ENCODE measurements at places on chromosomes 5 and 9.

DNA sequence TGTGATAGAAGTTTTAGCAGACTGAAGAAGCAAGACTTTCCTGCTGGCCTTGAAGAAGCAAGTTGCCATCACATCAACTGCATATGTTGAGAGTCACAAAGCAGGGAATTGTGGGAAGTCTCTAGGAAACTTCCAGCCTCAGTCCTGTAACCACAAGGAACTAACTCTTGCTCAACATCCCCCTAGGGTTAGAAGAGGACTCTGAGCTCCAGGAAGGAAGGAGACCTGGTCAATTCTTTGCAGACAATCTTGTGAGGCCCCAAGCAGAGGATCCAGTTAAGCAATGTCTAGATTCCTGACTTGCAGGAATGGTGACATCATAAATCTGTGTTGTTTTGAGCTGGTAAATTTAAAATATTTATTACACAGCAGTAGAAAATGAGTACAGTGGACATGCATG lies 18.6 kb upstream of the ZNF366 start:
- DNase-seq = peak; percentile 82

DNA sequence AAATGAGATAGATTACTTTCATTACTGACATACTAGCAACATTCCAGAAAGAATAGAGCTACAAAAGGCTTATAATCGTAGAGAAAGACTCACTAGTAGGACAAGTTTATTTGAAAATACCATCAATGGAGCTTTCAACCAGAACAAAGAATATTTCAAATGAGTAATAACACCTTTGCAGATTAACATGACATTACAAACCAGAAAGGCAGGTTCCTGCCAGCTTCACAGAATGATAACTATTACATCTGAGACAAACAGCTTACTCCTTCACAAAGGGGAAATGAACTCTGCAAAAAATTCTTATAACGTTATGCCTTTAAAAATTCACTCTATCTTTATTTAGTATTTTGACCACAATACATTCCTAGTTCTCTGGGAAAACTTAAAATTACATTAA lies 103.1 kb downstream of the EPB41L4A start:
- no peak for DNase-seq

DNA sequence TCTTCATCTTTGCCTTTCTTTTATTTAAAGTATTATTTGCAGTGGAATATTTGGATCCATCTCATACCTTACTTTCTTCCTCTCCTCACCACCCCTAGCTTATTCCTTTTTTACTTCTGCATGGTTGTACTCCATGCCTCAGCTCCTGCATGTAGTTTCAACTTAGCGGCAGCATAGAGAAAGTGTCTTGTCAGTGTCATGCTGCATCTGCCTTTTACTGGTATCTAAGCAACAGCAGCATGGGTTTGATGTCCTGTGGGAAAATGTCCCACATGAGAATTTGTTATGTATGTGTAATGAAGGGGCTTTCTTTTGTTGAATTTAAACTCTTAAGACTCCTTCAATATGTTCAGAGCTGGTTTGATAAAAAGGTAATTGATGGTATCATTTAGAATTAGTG lies 20.6 kb downstream of the TCERG1 start:
- no peak for DNase-seq

GRCh38 chr5:172830876-172831662 lies 3.0 kb upstream of the ERGIC1 start:
- no peak for DNase-seq

GRCh38 chr5:25963251-25964008 lies 1075.0 kb downstream of the CDH9 start:
- DNase-seq = no peak

- peak; percentile 33 for DNase-seq
These were observed 1.9 kb downstream of the CERT1 start for GRCh38 chr5:75509546-75509945.

DNA sequence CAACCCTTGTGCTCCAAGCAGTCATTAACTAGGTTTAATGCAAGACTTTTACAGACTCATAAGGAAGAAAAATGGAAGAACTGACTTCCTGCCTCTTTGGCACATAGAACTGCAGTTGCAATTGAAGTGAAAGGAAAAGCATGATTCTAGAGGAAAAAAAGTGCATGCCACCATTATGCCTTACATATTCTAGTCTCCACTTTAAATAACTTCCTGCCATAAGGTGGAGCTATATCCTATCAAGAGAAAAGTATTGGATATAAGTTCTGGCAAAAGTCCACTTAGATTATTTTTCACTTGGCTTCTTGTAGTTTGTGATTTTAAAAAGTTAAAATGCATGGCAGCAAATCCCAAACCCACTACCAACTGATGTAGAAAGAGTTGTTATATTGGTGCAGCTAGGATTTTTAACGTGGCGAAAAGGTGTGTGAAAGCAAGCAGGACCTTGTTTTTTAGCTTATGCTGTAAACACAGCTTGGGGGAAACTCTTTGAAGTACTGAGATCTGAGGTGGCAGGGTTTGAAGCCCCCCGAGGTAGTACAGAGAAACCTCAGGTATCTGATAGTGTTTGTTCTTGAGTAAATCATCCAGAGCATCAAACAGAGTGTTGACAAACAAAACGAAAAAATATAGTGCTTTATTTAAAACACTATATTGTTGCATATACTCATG lies 117.9 kb downstream of the ANXA1 start:
- DNase-seq = peak; percentile 4

DNA sequence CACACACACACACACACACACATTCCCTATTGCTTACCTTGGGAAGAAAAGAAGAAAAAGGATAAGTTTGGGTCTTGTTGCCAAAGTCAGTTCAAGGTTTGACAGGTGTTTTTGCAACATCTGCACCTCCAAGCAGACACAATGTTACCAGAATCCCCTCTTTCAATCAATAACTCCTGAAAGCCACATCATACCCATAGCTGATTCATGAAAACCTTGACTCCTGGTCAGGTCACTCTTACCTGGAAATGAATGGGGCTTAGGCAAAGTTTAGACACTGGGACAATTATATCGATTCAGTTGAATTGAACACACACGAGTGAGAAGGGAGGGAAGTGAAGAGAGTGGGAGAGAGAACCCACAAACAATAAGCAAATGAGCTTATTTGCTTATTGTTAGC lies 27.0 kb downstream of the IL9 start:
- no peak for DNase-seq

DNA sequence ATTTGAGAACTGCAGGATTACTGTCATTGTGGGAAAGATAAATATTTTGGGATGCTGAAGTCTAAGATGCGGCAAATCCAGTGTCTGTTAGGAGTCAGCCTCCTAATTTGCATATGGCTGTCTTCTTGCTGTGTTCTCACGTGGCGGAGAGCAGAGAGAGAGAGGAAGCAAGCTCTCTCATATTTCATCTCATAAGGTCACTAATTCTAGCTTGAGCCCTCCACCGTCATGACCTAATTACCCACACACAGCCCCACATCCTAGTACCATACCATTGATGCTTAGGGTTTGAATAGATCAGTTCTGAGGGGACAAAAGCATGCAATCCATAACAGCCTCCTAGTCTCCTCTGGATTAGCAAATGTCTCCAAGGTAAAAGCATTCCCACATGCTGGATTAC lies 124.5 kb downstream of the CDH12 start:
- DNase-seq = no peak

DNA sequence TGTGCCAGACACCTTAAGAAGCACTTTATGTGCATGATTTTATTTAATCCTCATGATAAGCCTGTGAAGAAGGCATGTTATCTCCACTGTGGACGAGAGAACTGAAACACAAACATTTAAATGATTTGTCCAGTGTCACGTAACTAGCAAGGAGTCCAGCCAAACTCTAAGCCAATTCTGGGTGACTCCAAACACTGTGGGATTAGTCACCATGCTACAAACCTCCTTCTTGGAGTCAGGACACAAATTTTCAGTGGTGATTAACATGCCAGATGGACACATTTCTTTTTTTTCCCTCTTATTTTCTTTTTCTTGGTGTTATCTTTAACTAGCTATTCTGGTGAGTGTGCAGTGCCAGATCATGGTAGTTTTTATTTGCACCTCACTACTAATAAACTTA lies 316.8 kb downstream of the NDUFS4 start:
- DNase-seq = no peak

DNA sequence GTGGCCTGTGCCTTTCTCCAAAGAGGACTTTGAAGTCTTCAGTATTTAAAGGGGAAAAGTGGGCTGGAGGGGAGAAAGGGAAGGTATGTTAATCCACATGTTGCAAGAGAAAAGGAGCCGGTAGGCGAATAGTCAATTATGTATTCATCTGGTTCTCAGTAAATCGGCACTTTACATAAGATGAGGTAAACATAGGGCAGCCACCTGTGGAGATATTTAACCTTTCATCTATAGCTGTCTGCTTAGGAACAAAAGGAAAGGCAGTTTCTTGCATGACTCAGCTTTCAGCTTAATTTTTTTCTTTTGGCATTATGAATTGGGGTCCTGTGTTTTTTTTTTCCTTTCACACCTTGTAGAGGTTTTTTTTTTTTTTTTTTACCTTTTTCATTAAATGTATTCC lies 42.2 kb downstream of the FGD3 start:
- DNase-seq = no peak

GRCh38 chr5:65808818-65809217 lies 86.8 kb downstream of the NLN start:
- DNase-seq = no peak

GRCh38 chr5:116766470-116766947 lies 191.9 kb upstream of the SEMA6A start:
- DNase-seq = no peak

- no peak for DNase-seq
These were observed 92.7 kb downstream of the MELK start for GRCh38 chr9:36665387-36665786.

DNA sequence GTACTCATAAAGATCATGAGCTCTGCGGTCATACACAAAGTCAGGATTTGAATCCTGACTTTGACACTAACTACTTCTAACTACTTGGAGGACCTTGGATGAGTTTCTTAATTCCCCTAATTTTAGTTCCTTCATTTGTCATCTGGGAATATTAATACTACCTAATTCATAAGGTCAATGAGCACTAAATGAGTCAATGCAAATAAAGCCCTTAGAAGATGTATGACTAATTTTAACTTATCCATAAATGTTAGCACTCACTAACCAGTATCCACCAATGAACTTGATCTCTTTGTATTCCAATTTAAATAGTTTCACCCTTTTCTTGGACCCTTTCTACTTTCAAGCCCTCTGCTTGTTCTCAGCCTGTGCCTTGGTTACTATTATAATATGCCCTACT lies 1106.4 kb downstream of the CDH18 start:
- no peak for DNase-seq

DNA sequence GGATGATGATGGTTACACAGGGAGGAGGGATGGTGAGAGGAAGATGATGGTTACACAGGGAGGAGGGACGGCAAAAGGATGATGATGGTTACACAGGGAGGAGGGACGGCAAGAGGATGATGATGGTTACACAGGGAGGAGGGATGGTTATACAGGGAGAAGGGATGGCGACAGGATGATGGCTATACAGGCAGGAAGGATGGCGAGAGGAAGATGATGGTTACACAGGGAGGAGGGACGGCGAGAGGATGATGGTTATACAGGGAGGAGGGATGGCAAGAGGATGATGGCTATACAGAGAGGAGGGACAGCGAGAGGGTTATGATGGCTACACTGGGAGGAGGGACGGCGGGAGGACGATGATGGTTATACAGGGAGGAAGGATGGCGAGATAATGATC lies 64.1 kb upstream of the FCN1 start:
- DNase-seq = no peak

GRCh38 chr5:1029282-1029944 lies 20.8 kb downstream of the NKD2 start:
- DNase-seq = no peak

DNA sequence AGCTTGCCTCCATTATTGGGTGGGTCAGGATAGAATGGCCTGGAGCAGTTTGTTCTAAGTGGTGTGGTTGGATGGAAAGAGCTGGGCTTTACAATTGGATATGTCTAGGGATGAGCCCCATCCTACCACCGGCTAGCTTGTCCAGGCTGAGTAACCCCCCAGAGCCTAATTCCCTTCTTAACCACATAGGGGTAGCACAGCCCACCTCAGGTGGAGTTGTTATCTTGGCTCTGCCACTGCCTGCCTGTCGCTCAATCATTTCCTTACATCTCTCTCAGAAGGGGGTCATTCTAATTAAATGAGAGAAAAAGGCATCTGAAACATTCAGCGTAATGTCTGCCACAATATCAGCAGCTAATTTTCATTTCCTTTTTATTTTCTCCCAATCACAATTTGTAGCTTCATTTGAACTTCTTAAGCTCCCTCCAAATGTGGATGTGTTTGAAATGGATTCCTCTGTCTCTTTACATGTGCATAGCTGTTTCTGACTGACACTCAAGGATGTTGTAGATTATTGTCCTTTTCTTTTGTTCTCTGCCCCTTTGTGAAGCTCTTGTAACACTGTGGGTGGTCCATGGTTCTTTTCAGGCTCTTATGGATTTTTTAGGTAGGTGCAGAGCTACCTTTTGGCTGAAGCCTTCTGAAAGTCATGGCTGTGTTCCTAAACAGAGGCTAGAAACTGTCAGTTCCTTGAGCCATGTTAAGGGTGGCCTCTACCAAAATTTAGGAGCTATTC lies 383.1 kb upstream of the KLF4 start:
- no peak for DNase-seq

GRCh38 chr5:150258130-150258529 lies 31.4 kb downstream of the CAMK2A start:
- no peak for DNase-seq

- DNase-seq = no peak
These were observed 166.1 kb downstream of the HACD4 start for GRCh38 chr9:20865347-20865746.

- no peak for DNase-seq
These were observed 105.7 kb upstream of the RAD23B start for GRCh38 chr9:107177243-107177839.

DNA sequence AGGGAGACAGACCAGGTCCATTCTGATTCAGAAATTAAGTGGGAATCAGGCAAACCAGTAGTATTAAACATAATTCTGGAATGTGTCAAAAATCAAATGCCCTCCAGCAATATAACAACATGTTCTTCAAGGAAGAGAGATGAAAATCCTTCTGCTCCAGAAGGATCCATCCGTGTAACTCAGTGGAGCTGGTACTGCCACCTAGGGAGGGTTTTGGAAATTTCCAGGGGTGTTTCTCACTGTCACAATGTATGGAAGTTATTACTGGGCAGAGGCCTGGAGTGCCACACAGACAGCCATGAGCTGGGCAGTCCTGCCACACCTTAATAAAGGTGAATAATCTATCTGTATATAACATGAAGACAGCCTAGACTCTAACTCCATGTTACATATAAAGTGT lies 87.5 kb downstream of the TTLL11 start:
- DNase-seq = no peak

GRCh38 chr9:134169724-134170401 lies 5.5 kb upstream of the RNU6ATAC start:
- peak; percentile 77 for DNase-seq

DNA sequence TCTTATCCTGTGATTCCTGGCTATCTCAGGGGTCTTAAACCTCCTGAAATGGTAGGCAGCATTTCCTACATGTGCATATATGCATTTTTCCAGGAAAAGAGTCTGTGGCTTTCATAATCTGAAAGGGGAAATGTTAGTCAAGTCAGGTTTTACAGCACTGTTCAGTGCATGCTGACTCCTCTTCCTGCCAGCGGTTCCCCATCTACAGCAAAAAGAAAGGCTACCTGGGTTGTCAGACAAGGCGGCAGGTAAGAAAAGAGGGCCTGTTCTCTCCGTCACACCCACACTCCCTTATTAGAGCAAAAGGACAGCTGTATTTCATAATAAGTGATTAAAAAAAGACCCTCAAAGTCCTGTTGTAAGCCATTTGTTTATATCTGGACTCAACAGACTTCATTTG lies 4.3 kb upstream of the SPATA6L start:
- no peak for DNase-seq

Data from large intestine (tissue), 12 donors.